Muscle of arm (tissue), 14 donors: ENCODE measurements at places on chromosomes 12 and 14. TPM values are rescaled to one million over a fixed set of nuclear protein-coding genes. Genes with fewer than 3 reads are reported as not detected.

Gene TMTC1
- polyA plus RNA-seq, result 22.5 TPM

Gene PZP
- polyA plus RNA-seq, result 0.39 TPM

Gene HNRNPC
- 517 TPM for polyA plus RNA-seq

Gene FOXG1
- 0.04 TPM for polyA plus RNA-seq

Gene TMEM132D
- 0.97 TPM for polyA plus RNA-seq

Gene POTEM
- not detected for polyA plus RNA-seq

Gene DAO
- 0.23 TPM for polyA plus RNA-seq

Gene CCDC177
- not detected for polyA plus RNA-seq

Gene MMP19
- polyA plus RNA-seq, result not detected

Gene KRT78
- 2.4 TPM for polyA plus RNA-seq

Gene SLC15A4
- polyA plus RNA-seq, result 20.5 TPM

Gene OR6C2
- polyA plus RNA-seq, result not detected

Gene PAPLN
- polyA plus RNA-seq, result not detected

DNA sequence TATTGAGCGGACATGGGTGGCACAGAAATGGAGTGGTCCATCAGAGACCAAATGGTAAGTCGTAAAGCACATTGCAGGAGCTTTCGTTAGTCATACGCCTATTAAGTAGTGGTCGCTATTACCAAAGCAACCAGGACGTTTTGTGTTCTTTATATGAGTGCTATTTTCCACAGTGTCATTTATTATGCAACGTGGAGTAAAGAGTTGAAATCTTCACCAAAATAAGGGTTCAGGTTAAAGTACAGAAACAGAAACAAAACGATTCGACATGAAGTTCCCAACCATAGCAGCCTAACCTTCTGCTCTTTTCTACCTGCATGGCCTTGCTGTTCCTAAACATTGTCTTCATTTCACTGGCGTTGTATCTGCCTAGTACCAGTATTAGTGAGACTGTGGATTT, 20.1 kb upstream of the FGD4 start:
- no peak for DNase-seq

DNA sequence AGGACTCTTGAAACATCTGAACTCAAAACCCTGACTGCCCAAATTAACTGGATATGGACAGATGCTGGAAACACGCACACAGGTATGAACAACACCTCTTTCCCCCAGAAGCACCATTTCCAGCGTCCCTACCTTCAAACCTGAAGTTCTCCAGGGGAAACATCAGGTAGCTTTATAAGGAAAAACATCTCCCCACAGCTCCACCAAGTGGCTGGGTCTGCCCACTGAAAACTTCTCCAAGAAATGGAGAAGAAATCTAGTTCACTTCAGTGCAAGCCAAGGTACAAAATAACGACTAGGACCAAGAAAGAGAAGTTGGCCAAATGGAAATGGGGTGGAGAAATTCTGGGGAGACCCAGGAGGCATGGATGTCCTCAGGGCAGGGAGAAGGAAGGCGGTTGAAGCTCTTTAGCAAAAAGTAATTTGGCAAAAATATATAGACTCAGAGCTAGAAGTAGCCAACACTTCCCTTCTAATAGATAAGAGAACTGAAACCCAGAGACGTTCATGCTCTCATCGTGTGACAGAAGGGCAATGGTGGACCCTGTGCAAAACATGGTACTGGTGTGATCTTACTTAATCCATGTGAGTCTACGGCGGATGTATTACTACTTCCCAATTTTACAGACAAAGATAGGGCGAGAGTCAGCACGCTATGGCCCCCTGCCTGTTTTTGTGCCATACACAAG, 10.5 kb upstream of the NUAK1 start:
- DNase-seq, result no peak

GRCh38 chr12:72295101-72295500, 22.9 kb downstream of the TRHDE start:
- DNase-seq, result no peak

GRCh38 chr14:73238424-73238852, 1.1 kb downstream of the PAPLN start:
- no peak for DNase-seq

GRCh38 chr12:53974084-53975063, at the start of gene HOTAIR:
HOTAIR (minus strand) TSS chr12:53974954.
- no peak for DNase-seq

- DNase-seq, result no peak
Measured at GRCh38 chr12:32462908-32463307, 63.5 kb downstream of the FGD4 start.

DNA sequence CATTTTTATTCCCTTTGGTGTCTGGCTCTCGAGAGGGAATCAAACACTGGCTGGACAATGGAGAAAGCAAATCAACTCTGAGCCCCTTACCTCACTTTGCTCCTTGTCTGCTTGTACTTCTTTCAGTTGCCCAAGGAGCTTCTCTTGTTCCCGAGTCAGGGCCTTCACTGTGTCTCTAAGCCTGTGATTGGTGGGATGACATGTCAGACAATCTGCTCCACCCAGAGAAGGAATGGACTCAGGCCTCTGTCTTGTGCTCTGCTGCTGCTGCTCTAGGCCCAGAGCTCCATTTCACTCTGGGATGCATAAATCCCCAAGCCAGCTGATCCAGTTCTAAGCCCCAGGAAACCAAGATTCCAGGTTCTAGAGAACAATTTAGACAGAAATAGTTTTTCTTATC, 7.6 kb downstream of the CALCOCO1 start:
- no peak for DNase-seq

GRCh38 chr12:115916910-115917668, 360.4 kb downstream of the MED13L start:
- peak; percentile 33 for DNase-seq

- peak; percentile 84 for DNase-seq
Measured at GRCh38 chr12:42482041-42482747, 107.4 kb downstream of the PRICKLE1 start.

- DNase-seq, result no peak
Measured at GRCh38 chr12:94544355-94544754, 84.7 kb upstream of the CEP83 start.

GRCh38 chr14:37443461-37443860, 151.6 kb downstream of the FOXA1 start:
- no peak for DNase-seq

GRCh38 chr12:10165421-10165820, 6.5 kb downstream of the OLR1 start:
- no peak for DNase-seq

DNA sequence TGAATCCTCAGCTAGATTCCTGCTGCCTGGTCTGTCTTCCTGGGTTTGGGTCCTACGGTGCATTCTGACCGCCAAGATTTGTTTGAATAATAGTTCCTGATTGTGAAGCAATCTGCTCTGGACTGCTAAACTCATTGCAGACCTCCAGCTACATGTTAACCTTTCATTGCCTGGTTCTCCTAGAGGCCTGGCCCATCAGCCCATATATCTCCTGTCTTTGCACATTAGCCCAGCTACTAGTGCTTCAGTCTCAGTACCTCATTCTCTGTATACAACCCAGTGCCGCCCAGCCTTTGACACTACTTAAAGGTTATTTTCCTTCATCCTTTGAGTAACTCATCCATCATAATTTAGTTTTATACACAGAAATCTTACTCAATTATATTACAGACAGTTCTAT, 65.6 kb upstream of the GRIP1 start:
- no peak for DNase-seq

- DNase-seq, result no peak
Measured at GRCh38 chr14:65866886-65867285, 454.4 kb downstream of the FUT8 start.

GRCh38 chr12:72471806-72472205, 199.6 kb downstream of the TRHDE start:
- DNase-seq, result no peak

GRCh38 chr14:45185100-45185814, 49.5 kb downstream of the FANCM start:
- DNase-seq, result no peak
